Activated CD4-positive, alpha-beta T cell treated with anti-CD3 and anti-CD28 coated beads, Interleukin-2, Interleukin-6, amounts not matched to agents 100 ng/mL and 50 ng/mL, durations not matched to agents 16 hours and 8 hours (primary cell): ENCODE measurements at places on chromosomes 12 and 14.
A peak's percentile ranks its signal among the peaks of the same experiment; 100 is the strongest.

DNA sequence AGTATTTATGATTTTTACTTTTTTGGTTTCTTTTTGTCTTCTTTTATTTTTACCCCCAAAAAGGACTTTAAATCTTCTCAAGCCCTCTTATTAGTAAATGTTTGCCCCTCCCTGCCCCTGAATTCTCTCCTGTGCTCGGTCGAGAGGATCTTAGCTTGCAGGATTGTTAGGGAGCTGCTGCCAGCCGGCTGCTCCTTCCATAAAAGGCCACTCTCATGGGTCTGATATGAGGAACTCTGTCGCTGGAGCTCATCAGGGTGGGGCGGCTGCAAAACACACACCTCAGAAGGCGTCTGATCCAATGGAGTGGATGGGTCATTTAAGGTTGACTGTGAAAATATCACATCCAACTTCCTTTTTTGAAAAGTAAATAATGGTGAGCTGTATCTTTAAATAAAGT, 8.5 kb downstream of the LTBR start:
- DNase-seq, result no peak

DNA sequence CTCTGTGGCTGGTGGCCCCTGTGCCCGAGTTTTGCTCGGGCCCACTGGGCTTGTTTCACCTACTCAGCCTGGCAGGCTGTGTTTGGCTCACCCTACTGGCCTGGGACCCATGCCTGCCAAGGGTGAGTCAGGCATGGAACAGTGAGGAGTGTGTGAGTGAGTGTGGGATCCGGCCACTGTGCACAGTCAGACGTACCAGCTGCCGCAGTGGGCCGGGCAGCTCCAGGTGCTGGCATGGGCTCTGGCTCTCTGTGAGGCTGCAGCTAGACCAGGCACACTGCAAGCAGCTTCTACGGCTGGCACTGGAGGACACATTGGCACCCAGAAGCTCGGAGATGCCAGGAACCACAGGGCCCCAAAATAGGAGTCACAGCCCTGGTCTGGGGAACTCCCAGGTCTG, 40.6 kb downstream of the HSD17B6 start:
- DNase-seq, result no peak

DNA sequence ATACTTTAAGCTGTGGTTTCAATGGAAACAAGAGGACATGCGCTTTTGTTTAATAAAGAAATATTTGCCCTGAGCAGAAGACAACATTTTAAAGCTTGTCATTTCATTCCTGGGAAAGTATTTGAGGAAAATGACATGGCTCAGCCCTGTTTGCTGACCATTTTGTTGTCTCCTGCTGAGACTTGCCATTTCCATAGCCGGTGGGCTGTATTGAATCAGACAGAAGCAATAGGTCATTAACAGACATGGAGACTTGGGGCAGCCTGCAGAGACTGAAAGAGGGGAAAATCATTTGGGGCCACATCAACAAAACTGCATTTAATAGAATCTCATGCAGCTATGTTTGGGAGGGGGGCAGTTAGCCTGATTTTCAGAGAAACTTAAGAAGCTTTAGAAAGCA, 443.0 kb downstream of the NPAS3 start:
- no peak for DNase-seq

- DNase-seq, result no peak
These were observed 80.8 kb upstream of the C12orf71 start for GRCh38 chr12:27163048-27163715.

DNA sequence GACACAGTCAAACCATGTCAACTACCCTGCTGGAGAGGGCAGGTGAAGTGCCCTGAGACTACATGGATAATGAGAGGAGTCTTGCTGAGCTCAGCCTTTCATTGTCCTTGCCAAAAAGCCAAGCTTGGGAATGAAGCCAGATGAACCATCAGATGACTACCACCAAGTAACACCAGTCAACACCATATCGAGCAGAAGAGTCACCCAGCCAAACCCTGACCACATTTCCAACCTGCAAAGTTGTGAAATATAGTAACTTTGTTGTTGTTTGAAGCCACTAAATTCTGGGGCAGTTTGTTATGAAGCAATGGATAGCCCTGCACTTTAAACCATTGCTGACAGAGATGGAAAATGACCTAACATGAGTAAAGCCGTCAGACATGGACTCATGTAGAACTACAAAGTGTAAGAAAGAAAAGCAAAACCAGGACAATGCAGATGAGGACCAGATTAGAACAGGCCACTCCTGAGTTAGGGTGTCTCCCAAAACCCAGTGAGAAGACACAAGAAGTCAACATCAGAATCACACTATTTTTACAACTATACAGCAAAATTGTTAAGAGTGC, 12.5 kb upstream of the CRADD start:
- no peak for DNase-seq

- DNase-seq, result no peak
These were observed 52.4 kb downstream of the ARL6IP4 start for GRCh38 chr12:123032736-123033391.

DNA sequence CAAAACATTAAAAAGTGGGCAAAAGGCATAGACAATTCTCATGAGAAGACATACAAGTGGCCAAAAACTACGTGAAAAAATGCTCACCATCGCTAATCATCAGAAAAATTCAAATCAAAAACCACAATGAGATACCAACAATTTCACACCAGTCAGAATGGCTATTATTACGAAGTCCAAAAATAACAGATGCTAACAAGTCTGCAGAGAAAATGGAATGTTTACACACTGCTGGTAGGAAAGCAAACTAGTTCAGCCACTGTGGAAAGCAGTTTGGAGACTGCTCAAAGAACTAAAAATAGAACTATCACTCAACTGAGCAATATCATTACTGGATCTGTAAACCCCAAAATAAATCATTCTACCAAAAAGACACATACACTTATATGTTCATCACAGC, 76.2 kb downstream of the PRKD1 start:
- DNase-seq, result no peak

DNA sequence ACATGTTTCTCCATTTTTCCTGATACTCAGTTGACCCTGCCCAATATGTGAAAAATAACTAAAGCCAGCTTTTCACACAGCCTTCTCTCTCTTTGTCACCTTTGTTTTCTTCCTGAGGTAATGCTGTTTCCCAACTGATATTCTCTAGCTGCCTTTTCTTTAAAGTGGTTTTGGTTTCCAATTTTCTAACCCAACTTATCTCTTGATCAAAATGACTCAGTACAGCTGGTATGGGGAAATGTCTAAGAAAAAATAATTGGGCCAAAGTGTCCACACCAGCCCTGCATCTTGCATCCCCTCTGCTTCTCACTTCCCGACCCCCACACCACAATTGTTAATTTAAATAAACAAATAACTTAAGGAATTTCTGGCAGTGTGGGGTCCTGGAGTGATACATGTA, 193.8 kb downstream of the SYT1 start:
- DNase-seq, result no peak

GRCh38 chr12:15664491-15664890, 124.7 kb downstream of the EPS8 start:
- DNase-seq, result no peak

DNA sequence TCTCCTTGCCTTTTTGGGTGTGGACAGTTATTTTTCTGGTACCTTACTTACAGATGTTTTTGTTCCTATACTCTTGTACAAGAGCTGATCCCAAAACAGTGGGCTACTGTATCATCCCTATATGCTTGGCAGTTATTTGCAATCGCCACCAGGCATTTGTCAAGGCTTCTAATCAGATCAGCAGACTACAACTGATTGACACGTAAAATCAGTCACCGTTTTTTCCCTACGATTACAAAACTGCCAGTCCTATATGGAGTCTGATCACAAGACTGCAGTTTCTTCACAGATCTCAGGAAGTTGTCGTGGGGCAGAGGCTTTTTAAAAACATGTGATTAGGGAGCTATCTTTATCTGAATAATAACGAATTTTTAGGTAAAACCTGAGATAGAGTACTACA, 1.3 kb downstream of the LYSET start:
- DNase-seq, result no peak

DNA sequence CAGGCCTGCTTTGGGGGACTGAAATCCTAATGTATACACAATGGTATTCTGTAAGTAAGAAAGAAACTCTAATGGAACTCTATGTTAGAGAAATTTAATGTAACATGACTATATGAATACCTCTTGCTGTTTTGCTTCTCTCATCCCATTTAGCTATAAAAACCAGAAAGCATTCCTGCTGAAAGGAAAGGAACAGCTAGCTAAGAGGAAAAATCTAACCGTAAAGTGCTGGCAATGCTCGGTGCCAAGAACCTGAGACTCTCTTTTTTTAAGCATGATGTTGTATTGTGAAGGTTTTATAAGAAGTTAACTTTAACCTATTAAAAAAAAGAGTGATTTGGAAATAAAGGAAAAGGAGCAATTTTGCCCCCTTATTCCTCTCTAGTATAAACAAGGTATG, 75.6 kb upstream of the DACT1 start:
- no peak for DNase-seq

- DNase-seq, result no peak
These were observed 21.7 kb downstream of the CBX5 start for GRCh38 chr12:54258201-54258681.

GRCh38 chr14:59687663-59688062, 111.1 kb upstream of the CCDC175 start:
- no peak for DNase-seq

- no peak for DNase-seq
These were observed 145.5 kb upstream of the IGF1 start for GRCh38 chr12:102625819-102626218.

DNA sequence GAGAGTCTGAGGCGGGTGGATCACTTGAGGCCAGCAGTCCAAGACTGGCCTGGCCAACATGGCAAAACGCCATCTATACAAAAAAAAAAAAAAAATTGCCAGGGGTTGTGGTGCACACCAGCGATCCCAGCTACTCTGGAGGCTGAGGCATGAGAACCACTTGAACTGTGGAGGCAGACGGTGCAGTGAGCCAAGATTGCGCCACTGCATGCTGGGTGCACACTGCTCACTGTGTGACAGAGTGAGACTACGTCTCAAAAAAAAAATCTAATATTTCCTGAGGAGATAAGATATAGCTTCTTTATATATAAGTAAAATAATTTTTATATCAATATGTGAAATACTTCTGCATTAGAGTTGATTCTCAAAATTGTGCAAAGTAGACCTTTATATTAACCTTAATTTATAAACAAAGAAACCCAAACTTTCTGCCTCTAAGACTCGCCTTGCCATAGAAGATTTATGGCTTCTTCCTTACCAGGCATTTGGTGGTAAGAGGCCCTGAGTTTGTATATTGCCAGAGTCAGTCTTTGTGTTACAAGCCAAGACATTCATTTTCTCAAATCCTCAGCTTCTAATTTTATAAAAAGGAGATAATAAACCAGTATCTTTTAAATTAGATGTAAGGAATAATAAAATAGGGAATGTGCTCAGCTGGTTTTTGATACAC, 1226.7 kb downstream of the FLRT2 start:
- DNase-seq, result no peak

- DNase-seq, result peak; percentile 91
These were observed at the start of gene DDHD1 for GRCh38 chr14:53152887-53153701. Gene DDHD1, minus strand, starts transcription at chr14:53153323. Its CDS starts 225 bp downstream, at chr14:53153098.

DNA sequence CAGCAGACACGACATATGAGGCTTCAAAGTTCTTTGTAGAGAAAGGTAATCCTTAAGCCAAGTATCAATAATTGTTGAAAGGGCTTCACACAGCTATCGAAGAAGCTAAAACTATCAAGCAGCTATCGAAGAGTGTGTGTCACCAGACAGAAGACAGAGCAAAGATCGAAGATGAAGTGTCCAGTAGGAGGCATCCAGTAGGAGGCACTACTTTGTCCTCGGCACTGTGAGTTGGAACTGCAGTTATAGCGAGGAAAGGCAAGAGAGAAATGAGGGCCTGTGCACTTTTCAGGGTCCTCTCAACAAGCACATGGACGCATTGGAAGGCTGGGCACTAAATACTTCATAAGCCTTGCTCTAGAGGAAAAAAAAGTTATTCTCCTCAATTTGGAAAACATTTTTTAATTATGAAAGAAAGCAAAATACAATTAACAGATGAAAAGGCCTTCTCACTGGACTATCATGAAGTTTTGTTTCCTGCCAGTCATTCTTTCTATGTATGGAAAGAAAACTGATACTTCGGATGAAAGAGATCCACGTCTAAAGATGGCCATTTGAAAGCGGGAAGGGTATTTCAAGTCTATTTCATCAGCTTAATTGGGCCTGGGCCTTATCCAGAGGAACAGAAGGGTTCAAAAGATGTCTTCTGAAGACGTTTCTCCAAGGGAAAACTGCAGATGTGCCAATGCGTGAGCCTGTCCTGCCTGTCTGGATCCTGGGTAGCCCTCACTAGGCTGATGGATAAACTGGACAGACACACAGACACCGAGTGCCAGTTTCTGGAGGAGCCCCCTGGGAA, 174.5 kb downstream of the CALM1 start:
- no peak for DNase-seq

DNA sequence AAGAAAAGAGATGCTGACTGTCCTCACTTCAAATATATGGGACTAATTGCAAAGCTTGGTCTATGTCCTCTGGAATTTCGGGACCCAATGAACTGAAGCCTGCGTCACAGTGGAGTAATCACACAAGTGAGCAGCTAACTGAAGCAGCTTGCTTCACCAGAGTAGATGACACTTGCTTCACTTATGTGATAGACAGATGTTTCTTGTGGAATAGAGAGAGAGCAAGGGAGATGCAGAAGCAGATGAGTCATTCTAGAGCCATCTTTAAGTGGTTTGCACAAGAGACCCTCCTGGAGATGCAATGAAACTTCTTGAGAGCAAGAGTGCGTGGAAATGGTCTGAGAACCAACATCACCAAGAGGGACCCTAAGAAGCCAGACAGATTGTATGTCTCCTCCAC, 1537.1 kb upstream of the FLRT2 start:
- no peak for DNase-seq

DNA sequence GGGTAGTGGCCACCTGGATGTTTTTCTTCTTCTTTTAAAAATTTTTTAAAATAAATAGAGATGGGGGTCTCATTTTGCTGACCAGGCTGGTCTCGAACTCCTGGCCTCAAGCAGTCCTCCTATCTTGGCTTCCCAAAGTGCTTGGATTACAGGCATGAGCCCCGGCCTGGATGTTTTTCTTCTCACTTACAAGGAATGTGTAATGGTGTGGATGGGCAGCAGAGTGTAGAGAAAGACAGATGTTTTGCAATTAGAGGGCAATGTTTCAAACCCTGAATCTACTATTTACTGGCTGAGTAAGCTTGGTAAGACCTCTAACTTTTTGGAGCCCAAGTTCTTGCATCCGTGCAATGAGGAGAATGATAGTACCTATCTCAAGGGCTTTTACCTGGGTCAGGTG, 48.1 kb downstream of the ADCK1 start:
- DNase-seq, result no peak

DNA sequence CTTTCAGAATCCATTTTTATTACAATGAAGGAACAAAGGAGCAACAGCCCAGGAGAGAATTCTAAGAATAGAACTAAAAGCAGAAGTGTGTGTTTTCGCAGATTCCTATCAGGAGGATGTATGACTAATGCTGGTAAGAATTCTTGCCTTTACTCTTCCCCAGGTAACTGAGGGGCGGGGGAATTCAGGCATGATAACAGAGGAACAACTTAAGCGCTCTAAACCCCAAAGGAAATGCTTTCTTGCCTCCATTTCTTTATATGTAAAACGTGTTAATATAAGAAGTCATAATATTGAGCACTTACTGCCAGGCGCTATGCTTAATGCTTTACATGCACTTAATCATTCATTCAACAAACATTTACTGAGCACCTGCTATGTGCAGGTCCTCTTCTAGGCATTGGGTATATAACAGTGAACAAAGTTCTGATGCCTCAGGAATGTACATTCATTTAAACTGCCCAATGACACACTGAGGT, 4.5 kb downstream of the HCAR1 start:
- DNase-seq, result peak; percentile 70

GRCh38 chr14:34722723-34723545, 8.5 kb upstream of the CFL2 start:
- peak; percentile 46 for DNase-seq
